ENCODE measurements at places on chromosomes 7 and 10.
A peak's percentile ranks its signal among the peaks of the same experiment; 100 is the strongest.

DNA sequence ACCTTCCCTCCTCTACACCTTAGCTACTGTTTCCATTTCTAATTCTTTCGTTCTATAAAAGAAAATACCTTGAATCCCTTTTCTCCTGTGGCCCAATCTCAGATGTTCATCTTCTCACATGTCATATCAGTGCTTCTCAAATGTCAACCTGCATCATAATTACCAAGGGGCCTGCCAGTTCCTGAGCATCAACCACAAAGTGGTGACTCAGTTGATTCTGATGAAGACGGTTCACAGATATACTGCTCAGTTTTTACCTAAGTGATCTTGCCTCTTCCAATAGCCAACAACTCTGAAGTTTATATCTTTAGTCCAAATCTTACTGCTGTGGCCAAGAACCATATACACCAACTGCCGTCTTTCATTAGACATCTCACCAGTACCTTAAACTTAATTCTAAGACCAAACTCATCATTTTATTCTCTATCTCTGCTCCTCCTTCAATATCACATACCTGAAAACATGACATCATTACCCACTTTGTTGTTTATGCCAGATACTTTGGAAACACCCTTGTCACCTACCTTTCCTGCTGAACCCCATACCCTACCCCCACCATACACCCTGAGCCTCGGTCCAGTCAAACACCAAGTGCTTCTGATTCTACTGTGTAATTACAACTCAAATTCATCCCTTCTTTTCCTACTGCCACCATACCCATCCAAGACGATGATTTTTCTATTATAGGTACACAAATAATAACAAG lies 115.5 kb downstream of the LMBR1 start:
- DNase-seq: peak; percentile 37

GRCh38 chr7:79507131-79507530 lies 53.7 kb upstream of the MAGI2 start:
- no peak for DNase-seq

- no peak for DNase-seq
These were observed 12.2 kb downstream of the LRRN3 start for GRCh38 chr7:111103136-111103535.

- no peak for DNase-seq
These were observed 209.3 kb upstream of the PLXDC2 start for GRCh38 chr10:19606968-19607367.

DNA sequence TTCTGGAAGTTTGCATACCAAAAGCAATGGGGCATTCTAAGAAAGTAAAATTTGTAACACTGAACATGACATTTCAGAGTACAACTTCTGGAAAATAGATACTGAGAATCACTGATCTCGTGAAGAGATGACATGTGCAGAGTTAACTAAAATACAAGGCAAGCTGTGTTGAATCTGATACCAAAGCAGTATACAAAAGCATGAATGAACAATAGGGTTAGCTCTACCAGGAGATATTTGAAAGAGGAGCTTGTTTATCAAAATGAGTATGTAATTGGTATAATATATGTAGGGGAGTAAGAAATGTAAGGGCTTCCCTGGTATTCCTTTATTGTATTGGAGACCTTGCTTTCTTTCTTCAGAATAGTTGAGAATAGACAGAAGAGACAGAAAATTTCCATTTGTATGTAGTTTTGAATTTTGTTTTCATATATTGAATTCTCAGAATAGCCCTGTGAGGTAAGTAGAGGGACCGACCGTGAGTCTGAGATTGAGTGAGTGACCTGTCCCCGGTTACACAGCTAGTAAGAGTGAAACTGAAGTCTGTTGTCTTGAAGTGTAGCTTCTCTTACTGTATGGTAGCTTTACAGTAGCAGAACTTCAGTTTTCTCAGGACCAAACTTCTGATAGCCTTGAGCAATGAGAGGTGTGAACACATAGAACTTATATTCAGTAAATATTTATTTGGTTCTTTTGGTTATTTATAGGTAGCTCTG lies 5.0 kb downstream of the HBP1 start:
- DNase-seq: no peak

DNA sequence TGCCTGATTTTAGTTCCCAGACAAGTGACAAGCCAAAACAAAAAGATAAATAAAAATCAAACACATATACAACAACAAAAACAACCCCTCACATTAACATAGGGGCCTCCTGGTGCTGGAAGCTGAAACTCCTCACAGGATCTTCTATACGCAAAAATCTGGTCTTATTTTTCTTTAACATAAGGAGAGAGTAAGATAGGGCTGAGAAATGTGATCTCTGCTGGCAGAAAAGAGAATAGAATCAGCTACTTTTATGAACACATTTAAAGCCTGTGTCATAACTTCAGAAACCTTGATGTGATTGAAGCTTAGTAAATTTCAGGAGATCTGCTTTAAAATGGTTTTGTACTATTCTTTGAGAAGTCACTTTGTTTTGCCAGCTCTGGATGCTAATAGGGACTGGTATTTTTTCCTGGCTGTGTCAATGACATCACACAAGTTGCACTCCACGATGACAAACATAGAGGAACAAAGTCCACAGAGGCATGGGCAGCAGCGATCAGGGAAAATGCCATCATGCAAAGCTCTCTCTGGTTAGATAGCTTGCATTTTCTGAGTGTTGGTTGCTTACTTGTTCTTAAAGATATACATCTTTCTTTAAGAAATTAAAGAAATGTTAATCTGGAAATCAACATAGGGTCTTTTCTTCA lies 176.6 kb upstream of the SP4 start:
- DNase-seq: no peak

- no peak for DNase-seq
These were observed 378.8 kb upstream of the C7orf33 start for GRCh38 chr7:148211740-148212151.

DNA sequence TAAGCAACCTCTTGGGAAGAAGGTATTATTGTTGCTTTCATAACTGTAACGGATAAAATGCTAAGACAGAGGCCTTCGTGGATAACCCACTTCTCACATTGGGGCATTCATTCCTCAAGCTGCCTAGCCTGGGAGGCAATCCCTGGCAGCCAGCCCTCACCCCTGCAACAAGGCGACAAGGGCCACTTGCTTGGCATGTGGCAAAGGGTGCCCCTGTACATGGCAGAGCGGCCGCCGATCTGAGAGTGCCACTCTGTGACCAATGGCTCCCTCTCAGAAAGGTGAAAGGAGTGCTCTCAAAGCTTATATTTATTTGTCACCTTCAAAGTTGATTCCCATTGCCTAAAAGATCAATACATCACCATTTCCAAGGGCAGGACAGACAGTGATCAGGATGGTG lies 31.9 kb downstream of the EBF3 start:
- no peak for DNase-seq

DNA sequence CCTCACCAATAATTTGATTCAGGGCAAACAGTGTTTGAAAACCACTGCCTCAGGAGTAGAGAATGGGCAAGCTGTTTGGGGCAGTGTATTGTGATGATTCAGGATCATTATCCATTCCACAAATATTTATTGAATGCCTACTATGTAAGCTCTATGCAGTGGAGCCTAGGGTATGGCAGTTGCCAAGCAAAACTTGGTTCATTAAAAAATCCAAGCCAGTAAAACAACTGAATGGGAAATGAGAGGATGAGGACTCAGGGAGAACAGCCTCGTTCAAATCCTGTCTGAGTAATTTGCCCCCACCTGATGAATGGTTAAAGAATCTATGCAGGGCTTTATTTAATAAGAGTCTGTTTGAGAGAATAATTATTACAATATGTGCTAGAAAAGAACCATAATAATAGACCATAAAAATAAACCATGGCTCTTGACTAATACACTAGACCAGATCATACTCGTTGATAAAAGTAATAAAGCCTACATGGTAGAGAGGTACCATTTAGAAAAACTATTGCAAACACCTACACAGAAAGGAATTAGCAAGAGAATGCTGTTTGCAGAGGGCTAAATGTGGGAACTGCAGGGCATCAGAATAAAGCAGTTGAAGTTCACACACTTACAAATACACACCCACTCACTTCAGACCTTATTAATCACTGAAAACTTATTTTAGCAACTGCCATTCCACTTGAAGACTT lies 71.7 kb downstream of the CREB5 start:
- no peak for DNase-seq

GRCh38 chr10:68099736-68100135 lies 9.6 kb upstream of the MYPN start:
- no peak for DNase-seq

DNA sequence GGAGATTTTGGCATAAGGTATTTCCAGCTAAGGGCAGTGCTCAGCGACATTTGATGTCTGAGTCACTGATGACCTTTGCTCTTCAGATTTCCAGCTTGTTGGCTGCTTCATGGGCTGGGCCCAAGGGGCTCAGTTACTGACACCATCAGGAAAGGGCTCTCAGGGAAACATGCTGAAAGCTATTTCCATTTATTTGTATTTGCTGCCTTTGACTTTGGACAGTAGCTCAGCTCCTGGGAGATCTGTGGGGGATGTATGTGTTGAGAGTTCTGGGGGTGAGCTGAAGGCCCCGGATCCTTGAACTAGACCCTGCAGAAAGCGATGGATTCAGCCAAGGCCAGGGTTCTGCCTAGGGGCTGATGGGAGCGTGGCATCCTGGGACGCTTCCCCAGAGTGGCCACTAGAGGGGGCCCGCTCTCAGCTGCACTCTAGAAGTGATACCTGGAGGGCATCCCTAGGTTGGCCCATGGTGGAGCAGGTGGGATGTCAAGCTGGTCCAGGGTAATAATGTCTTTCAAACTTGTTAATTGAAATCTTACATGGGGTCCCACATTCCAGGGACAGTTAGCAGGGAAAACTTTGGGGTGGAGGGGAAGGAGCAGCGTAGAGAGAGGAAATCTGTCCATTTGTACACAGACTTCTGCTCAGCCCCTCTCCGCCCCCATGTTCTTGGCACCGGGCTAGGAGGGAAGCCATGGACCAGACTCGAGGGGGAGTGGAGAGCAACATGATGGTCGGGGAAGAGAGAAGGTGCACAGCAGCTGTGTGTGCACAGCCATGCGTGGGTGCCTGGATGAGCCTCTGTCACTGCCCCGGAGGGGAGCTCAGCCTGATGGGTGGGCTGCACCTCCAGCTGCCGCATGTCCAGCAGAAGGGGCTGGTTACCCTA lies 3.0 kb upstream of the BTBD16 start:
- DNase-seq: peak; percentile 63

DNA sequence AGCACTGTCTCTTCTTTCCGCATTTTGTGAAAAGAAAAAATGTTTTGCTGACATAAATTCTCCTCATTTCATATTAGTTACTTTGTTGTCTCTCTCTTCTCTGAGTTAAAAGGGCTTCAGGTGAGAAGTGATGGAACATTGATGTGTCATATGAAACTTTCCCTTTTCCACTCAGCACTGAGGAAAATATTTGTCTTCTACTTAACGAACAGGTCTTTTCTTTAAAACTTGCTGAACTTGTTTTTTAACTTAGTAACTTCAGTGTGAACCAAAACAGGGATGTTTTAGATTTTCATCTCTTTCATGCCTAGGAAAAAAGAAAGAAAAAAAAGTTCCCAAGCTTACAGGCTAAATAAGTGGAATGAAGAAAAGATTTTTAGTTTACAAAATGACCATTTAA lies 19.0 kb upstream of the TSPAN12 start:
- no peak for DNase-seq

GRCh38 chr10:20289070-20289828 lies 473.0 kb downstream of the PLXDC2 start:
- no peak for DNase-seq

DNA sequence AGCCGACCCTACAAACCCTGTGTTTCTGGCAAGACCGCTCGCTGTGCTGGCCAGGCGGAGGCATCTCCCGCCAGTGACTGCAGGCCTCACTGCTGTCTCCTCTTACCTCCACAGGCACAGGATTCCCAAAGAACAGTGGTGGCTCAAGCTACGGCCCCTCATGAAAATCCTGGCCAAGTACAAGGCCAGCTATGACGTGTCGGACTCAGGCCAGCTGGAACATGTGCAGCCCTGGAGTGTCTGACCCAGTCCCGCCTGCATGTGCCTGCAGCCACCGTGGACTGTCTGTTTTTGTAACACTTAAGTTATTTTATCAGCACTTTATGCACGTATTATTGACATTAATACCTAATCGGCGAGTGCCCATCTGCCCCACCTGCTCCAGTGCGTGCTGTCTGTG lies 36.2 kb downstream of the PITRM1 start:
- no peak for DNase-seq

DNA sequence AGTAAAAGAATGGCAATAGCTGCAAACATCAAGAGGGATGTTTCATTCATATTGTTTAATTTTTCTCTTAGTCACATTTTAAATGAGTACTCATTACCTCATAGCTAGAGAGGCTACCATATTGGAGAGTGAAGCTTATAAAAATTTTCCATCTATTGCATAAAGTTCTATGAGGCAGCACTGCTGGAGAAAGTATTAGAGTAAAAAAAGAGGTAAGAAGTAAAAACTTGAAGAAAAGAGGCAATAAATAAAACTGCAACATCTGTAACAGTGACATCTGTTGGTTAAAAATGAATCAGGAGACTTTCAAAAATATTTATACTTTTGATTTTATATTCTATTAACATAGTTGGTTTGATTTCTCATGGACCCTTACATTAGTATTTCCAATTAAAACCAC lies 284.5 kb upstream of the SEMA3D start:
- no peak for DNase-seq

DNA sequence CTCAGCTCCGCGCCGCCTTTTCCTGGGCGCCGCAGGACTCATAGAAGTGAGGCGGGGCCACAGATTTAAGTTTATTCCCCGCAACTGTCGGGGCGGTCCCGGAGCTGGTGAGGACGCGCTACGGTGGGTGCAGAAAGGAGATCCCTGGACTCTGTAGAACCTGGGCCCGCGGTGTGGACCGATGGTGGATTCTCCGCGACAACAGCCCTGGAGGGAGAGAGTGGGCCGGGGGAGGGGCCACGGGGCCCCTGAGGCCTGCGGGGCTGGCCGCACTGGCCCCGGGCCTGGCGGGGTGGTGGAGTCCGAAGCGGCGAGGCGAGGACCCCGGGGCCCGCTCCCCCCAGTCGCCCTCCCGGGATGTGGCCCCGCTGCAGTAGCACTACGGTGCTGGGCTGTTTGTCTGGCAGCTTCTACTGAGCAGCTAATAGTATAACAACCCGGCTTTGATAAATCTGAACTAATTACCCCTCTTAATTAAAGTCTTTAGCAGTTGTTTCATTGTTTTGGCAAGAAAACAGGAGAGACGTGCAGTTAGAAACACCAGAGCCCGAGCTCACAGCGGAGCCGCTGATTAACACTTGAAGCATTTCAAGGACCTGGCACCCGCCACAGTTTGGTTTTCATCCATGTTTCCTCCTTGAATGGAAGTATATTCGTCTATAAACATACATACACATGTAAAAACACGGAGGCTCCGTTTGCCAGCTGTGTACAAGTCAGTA lies 4.2 kb downstream of the FEZF1 start:
- no peak for DNase-seq

Measured in stimulated activated naive CD8-positive, alpha-beta T cell treated with anti-CD3 and anti-CD28 coated beads, Interleukin-15, Interleukin-2, amounts not matched to agents 100 U/mL and 50 U/mL, for 24 hours (primary cell).